Adipose tissue (tissue), 3 donors: ENCODE measurements at places on chromosomes 2 and 18. TPM values are rescaled to one million over a fixed set of nuclear protein-coding genes. Genes with fewer than 3 reads are reported as not detected.

C2orf78 gene
- not detected for polyA plus RNA-seq

TRABD2A gene
- polyA plus RNA-seq: 1.1 TPM

GNAL gene
- polyA plus RNA-seq: 2.7 TPM

CREG2 gene
- polyA plus RNA-seq: 0.07 TPM
